Activated T-cell treated with anti-CD3 and anti-CD28 coated beads, Interleukin-2, amount 50 U/mL, for 72 hours (primary cell): ENCODE measurements at places on chromosomes 3 and 15. TPM values are rescaled to one million over a fixed set of nuclear protein-coding genes. Genes with fewer than 3 reads are reported as not detected.

DNA sequence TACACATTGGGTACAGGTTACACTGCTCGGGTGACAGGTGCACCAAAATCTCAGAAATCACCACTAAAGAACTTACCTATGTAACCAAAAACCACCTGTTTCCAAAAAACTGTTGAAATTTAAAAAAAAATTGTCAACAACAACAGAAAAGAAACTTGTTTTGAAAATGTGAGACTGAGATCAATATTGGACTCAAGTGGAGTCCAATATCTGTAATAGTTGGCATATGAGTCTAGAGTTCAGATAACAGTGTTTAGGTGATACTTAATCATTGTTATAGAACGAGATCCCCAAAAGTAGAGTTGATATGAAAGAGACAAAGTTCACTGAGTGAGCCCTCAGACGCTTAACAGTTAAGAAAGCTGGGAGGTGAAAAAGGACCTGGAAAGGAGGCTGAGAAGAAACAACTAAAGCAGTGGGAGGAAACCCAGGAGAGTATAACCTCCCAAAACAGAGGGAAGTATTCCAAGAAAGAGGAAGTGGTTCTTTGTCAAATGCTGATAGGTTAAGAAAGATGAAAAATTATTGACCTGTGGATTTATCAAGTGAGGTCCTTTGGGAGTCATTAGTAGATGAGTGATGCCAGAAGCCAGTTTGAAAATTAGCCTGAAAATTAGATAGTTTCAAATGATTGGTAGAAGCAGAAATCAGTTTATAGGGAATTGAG is 388.6 kb upstream of the DPH6 start:
- no peak for DNase-seq

Gene TMEM62
- total RNA-seq, result 19.2 TPM

Gene EPHB1
- total RNA-seq, result 1.3 TPM

DNA sequence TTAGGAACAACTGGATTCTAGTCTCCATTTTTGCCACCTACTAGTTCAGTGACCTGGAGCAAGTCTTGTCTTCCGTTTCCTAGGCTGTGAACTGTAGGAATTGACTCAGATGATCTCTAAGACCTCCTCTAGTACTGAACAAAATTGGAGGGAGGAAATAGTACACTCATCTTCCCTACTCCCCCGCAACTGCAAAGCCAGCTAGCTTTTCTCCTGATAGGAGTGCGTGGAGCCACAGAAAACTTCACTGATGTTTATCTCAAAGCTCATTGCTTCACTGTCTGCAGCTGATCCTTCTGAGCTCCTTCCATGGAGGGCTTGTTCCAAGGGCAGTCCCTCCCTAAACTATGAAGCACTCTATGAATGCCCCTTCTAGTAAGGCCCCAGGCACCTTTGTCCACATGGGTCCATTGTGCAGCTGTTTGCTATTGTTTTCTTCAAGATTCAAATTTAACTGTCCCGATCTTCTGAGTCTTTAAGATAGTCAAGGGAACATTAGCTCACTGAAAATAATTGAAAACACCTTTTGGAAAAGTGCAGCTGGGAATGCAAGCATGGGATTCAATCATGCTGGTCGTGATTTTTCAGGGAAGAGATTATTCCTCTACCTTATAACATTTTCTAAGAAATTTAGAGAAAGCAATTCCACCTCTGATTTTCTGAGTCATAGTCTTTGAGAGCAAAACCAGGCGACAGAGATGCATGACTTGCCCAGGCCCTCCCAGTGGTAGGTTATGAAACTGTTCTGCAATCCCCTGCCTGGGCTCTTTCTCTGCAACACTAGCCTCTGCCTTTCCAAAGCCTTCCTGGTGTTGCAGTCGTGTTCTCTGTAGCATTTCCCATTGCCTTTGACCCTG is 24.3 kb downstream of the FILIP1L start:
- DNase-seq, result peak; percentile 47

DNA sequence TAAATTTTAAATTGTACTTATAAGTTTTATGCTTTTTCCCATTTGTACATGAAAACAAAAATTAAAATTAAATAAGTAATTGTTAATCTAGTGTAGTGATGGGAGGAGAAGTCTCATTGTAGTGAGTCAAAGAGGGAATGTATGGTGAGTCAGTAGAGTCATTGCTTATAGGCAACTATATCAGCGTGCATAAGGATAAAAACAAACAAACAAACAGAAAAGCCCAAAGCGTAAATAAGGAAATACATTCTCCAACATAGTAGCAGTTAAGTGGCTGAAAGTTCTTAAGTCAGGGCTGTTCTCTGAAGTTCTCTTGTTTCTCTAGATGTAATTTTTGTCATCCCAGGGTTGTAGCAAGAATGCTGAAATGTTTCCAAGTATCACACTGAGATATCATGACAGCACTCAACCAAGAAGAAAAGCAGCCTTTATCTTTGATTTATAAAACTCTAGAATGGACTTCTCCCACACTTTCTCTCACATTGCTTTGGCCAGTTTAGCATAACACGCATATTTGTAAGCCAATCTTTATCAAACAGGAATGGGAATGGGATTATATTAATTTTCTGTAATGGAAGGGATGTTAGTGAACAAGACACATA is 184.1 kb upstream of the TP63 start:
- no peak for DNase-seq

GRCh38 chr3:22792533-22792932 is 410.6 kb upstream of the UBE2E2 start:
- no peak for DNase-seq

- no peak for DNase-seq
These were observed 73.2 kb downstream of the CD47 start for GRCh38 chr3:108017587-108017986.

GRCh38 chr15:38528294-38528693 is 36.3 kb downstream of the RASGRP1 start:
- no peak for DNase-seq

DNA sequence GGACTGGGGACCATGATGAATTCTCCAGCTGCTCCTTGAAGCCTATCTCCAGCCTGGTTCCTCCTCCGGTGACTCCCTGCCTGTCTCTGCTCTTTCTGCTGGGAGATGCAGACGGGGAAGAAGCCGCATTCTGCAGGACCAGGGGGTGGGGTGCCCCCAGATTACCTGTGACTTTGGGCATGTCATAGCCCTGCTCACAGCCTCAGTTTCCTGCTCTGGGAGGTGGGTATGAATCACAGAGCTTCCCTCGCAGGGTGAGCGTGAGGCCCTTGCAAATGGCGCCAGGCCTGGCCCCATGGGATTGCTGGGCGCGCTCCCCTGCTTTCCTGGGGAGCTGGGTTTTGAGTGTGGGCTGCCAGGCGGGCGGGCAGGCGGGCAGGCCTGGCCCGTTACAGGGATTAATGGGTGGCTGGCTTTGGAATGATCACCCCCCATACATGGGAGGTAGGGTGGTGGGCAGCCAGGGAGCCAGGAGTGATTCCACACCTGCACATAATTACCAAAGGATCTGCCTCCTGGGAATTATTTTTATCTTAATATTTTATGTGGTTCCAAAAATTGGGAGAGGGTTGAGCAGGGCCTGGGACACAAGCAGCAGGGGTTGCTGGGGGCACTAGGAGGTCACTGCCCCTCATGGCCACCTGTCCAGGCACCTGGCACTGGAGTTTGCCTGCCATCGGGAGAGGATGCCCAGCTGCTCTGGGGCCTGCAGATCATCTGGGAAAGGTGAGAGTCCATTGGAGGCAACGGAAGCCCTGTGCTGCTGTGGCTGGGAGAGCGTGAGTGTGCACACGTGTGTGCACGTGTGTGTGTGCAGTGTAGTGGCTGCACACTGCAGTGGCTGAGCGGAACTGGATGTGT is 106.8 kb downstream of the WNT7A start:
- DNase-seq, result no peak

GRCh38 chr3:65914032-65914739 is 124.5 kb downstream of the MAGI1 start:
- no peak for DNase-seq

- DNase-seq, result no peak
These were observed 19.9 kb downstream of the PXK start for GRCh38 chr3:58352626-58353025.

DNA sequence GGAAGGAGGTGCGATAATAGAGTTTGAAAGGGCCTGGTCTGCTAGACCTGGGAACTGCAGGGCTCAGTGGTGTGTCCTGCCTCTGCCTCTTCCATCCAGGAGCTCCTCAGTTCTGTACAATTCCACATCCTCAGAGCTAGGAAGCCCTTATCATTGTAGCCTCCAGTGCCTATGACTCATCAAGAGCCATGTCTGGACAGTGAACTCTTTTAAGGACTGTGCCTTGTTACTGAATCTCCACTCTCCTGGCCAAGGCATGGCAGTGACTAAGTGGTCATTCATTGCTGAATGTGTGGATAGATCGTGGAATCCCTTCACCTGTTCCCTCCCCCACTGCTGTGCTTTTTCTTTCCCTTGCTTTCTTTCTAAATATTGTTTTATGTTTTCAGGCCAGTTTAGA is 2.9 kb downstream of the TIMP4 start:
- DNase-seq, result no peak

- DNase-seq, result peak; percentile 19
These were observed 524 bp downstream of the MRPS11 start for GRCh38 chr15:88467935-88468528.

DNA sequence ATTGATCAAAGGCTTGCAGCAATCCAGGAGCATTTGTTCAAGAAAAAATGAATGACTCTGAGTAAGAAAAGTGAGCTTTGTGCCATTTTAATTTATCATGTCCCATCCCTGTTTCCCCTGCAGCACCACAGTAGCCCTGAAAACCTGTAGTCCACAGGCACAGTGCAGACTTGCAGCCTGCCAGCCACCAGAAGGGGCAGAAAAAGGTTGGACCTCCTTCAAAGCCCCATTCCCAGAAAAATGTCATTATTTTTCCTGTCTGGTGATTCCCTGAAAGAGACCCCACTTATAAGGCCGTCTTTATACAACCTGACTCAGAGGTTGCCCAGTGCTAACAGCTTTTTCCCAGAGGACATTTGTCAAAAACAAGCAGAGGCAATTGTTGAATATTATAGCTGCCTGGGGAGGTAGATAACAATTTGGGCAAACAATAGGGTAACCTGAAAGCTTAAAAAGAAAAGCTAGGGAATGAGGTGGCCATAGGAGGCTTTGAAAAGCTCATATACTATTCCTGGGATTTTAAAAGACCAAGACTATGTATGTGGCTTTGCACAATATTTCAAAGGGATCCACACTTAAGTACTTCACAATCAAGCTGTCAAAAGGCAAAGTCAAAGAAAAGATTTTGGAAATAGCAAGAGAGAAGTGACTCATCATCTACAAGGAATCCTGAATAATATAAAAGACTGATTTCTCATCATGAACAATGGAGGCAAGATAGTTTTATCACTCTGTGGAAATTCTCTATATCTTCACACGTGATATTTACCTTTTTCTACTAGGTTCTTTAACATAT is 136.8 kb upstream of the PLXNA1 start:
- DNase-seq, result no peak

DNA sequence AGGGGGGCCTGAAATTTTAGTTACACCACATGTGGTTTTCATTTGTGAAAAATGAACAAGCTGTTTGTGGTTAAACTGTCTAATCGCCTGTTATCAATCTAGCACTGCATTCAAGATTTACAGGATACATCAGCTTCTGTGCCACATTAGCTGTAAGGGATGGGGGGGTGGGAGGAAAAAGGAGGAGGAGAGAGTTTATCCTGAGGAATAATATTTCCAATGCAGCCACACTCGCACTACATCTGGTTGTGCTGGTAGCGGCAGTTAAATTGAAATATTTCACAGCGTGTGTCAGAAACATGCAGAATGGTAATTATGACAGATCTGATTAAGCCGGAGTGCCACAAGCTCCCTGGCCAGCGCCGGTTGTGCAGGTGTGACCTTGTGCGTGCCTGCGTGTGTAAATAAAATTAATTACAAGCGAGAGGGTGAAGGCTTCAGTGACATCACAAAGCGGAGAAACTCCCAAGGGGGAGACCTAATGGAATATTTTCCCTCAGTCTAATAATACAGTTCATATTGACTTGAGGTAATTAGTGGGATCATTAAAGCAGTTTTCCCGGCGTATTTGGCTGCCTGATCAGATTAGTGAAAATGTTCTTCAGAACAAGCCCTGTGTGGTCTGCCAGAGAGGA is 55.5 kb downstream of the SATB1 start:
- DNase-seq, result no peak

Gene UBA3
- 81.5 TPM for total RNA-seq

DNA sequence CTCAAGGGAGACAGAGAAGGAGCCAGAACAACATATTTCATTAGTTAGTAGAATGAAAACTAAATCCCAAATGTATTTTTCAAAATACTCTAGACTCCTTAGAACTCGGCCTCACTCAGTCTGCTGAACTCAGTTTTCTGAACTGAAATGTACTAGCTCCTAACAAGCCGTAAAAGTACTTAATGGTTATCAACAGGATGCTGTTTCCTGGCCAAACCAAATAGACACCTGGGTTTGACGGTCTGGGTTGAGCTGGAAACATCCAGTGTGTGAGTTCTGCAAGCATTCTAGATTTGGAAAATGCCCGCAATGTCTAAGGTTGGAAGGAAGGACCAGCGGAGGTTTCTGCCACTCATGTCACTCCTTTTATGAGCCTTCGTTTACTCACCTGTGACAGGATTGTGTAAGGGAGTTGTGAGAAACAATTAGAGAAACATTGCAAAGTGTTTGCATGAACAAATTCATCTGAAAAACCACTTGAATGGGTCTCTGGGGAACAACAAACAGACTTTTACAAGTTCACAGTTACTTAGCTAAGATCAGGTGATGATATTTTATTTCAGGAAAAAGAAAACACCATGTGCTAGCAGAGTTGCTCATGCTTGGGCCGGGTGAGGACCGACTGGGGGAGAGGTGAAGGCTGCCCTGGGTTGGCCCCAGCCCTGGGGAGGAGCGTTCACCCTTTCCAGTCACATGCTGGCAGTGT is 151.0 kb downstream of the ALDH1A2 start:
- no peak for DNase-seq

Gene SHC4
- total RNA-seq, result 1.2 TPM

- no peak for DNase-seq
These were observed 14.8 kb downstream of the MUC13 start for GRCh38 chr3:124919756-124920155.

DNA sequence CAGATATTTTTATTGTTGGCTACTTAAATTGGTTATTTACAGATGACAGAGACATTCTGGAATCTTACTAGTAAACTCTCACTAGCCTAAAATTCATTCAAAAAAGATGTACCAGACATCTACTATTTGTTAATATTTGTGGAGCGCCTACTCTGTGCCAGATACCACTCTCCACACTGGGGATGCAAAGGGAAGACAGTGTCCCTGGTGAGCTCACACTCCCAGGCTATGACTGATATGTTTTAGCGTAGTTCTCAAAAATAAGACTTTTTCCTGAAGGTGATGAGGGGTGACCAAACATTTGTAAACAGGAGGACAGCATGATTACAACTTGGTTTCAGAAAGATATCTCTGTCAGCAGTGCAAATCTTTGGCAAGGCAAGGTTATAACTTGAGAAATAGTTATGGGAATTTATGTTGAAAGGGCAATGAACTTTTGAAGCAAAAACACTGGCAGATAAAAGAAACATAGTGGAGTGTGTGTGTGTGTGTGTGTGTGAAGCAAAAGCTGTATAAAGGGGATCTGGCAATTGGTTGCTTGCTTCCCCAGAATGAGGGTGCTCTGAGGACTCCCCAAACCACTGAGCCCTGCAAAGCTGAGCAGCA is 51.2 kb downstream of the HACD2 start:
- no peak for DNase-seq

Gene SKOR1
- total RNA-seq, result 0.31 TPM
